ENCODE measurements at places on chromosomes 16 and 17.
A peak's percentile ranks its signal among the peaks of the same experiment; 100 is the strongest.

GRCh38 chr17:15260376-15261257 is 4.5 kb downstream of the PMP22 start:
- DNase-seq = peak; percentile 7

DNA sequence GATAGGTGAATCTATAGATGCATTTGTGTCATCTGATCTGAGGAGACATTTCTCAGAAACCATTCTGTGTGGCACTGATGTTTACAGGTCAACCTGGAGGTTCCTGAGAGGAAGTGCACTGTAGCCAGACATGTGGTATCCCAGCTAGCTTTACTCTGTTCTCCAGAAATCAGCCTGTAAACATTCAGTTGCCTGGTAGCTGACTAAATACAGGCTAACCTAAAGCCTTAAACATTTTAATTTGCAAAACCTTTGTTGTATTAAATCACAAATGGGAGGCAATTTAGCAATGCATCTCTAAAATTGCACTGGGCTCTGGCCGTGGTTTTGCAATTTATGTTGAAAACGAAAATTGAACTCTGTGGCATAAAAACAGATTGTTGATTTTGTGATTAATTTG is 207.6 kb downstream of the FTO start:
- DNase-seq = no peak

DNA sequence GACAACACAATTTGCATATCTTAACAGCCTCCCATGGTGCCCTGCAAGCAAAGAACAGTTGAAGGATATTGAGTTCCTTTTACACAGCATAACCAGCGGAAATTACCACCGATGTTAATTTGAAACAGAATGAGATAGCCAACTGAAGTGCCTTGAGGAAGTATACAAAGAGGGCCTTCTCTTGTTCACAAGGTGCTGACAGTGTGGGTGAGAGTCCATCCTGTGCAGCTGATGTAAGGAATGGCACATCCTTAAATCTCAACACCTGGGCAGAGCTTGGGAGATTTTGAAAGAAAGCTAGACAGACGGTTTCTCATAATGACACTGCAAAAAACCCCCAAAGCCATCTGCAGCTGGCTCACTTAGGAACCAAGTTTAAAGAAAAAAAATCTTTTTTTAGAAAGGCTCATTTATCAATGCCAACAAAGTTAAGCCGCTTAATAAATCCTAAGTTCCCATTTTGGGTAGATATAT is 818.6 kb downstream of the KCNJ2 start:
- DNase-seq = no peak

GRCh38 chr17:17182598-17183136 is 23.5 kb downstream of the PLD6 start:
- DNase-seq = no peak

- no peak for DNase-seq
Observed at GRCh38 chr17:52606098-52606497, 447.6 kb upstream of the CA10 start.

GRCh38 chr16:55815320-55815719 is 17.6 kb downstream of the CES1 start:
- DNase-seq = no peak

DNA sequence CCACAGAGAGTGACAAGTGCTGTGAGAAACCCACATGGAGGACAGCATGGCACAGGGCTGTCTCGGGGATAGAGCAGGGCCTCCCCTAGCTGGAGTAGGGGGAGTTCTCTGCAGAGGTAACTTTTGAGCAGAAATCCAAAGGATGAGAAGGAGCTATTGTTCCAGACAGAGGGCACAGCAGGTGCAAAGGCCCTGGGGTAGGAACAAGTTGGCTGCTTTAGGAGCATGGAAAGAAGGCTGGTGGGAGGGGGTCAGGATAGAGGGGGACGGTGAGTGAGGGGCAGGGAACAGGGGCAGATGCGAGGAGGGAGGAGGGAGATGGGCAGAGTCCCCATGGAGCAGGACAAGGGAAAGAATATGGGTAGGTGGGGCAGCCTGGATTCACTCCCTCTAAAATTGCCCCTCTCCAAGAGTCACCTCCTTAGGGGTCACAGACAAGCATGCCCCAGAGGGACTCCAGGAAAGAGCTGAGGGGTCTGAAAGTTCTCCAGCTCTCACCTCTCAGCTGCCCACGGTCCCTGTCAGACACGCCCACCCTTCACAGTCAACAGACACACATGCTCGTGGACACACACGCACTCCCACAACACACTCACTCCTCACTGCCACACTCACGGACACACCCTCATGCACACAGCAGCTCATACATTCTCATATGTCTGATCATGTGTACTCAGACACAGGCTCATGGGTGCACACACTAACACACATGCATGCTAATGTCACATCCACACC is 110.7 kb downstream of the LITAF start:
- no peak for DNase-seq

GRCh38 chr17:39071573-39071972 is 79.9 kb downstream of the PLXDC1 start:
- DNase-seq = no peak

- DNase-seq = no peak
Observed at GRCh38 chr17:67601897-67602296, 115.8 kb upstream of the NOL11 start.

DNA sequence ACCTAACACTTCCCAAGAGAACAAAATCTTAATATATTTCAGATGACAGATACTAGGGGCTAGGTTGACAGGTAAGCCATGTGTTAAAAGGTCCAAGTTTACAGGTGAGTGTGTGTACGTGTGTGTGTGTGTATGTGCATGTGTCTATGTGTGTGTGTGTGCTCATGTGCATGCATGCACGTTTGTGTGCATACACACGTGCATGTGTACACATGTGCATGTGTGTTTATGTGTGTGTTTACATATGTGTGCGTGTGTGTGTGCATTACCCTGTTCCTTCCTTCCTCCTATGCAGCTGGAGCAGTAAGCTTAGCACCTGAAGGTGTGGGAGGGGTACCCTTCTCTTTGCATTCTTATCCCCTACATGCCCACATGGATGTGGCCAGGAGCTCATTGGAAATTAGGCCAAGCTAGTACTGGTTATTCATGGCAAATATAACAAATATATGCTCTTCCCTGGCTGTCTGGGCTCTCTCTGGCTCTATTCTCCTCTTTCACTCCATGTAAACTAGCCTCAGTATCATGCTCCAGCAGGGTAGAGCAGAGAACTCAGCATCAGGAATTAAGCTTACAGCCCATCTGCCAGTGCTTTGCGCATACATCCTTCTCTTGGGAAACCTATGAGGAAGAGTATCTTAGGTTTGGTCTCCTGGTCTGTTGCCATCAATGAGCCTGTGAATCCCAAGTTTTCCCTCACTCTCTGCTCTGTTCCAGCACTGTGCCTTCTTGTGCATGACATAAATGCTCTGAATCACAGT is 258.0 kb upstream of the MYOCD start:
- no peak for DNase-seq

GRCh38 chr16:48479329-48479728 is 94.1 kb upstream of the SIAH1 start:
- DNase-seq = no peak

GRCh38 chr16:50197582-50197981 is 44.5 kb downstream of the TENT4B start:
- DNase-seq = no peak

DNA sequence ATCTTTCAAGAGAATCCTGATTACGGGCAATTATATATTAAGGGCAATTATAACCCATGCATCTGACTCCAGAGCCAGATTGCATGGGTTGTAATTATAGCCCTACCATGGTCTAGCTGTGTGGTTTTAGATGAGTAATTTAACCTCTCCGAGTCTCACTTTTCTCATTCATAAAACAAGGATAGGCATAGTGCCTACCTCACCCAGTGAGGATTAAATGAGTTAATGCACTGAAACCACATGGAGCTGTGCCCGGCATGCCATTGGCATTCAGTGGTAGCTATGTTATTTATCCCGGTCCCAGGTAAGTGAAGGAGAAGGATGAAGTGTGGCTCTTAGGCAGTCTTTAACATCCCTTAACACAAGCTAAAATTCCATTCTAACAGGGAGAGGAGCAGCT is 6.3 kb downstream of the SNX20 start:
- no peak for DNase-seq

DNA sequence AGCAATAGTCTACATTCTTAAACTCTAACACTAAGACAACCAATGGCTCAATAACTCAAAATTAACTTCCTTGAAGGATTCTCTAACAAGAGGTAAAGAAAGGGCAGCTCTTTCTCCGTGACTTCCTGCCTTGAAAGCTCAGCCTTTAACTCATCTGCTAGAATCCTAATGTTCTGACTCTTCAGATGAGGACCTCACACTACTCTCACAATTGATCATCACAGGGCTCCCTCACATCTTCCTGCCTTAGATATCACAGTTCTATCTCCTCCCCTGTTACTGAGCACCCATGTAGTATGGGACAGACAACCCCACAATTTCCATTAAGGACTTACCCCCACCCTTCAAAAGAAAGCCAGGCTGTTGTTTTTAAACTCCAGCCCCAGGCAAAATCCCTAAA is 33.5 kb downstream of the SMURF2 start:
- DNase-seq = no peak

DNA sequence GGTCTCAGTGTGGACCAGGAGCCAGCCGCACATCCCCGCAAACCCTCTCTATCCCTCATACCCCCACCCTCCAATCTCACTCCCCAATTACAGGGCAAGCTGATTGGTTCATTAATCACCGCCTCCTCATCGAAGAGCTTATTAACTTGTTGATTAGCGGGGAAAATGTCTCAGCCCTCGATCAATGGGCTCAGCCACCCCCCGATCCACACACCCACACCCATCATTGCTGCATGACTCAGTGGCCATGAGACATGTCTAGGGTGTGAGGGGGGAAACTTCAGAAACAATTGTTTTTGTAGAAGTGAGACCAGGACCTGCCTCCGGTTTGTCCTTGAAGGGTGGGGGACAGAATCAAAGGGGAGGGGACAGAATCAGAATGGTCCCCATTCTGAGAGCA is 2.5 kb upstream of the PYY start:
- no peak for DNase-seq

GRCh38 chr16:84121007-84121406 is 4.3 kb upstream of the MBTPS1 start:
- DNase-seq = no peak

GRCh38 chr16:55155815-55156214 is 168.2 kb upstream of the IRX6 start:
- DNase-seq = no peak

GRCh38 chr16:56795011-56795410 is 65.1 kb downstream of the NUP93 start:
- no peak for DNase-seq

DNA sequence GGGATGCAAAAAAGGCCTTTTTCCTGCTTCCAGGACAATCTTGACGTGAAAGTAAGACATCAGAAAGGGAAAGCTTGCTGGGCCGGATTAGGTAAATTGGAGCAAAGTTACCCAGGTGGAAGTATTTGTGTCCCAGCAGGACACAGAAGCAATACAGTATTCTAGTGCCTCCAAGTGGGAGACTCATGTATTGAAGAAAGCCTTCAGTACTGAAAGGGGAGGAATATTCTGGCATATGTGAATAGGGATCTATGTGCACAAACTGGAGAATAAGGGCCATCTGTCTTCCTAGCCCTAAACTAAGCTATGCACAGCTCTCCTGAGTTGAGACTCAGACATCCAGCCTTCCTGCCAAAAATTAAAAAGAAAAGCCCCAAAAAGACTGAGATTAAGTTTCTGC is 327.3 kb upstream of the CDH8 start:
- DNase-seq = no peak

DNA sequence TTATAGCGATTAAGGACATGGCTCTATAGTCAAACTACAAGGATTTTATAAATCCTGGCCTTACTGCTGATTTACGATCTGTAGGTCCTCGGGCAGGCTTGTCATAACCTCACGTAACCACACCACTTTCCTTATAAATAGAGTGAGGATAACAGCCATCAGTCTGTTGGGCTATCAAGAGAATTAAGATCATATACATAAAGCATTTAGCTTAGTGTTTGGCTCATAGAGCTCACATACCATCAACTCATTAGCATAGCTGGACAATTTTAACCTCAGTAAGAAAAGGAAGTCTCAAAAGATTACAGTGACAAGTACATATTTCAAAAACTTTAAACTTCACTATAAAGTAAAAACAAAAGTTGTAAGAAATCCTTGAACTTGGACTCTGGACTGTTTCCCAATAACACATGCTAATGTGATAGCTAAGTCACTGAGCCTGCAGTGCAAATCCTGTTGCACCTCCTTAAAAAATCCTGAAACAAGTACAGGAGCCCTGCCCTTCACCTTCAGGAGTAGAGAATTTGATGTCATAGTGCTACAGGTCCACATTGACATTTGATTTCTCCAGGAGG is 20.8 kb upstream of the CLEC3A start:
- no peak for DNase-seq

- DNase-seq = no peak
Observed at GRCh38 chr17:364766-365165, 12.2 kb upstream of the RPH3AL start.

- DNase-seq = no peak
Observed at GRCh38 chr17:8384801-8385378, 1.9 kb upstream of the RPL26 start.

GRCh38 chr17:55140809-55141208 is 124.0 kb upstream of the HLF start:
- no peak for DNase-seq

DNA sequence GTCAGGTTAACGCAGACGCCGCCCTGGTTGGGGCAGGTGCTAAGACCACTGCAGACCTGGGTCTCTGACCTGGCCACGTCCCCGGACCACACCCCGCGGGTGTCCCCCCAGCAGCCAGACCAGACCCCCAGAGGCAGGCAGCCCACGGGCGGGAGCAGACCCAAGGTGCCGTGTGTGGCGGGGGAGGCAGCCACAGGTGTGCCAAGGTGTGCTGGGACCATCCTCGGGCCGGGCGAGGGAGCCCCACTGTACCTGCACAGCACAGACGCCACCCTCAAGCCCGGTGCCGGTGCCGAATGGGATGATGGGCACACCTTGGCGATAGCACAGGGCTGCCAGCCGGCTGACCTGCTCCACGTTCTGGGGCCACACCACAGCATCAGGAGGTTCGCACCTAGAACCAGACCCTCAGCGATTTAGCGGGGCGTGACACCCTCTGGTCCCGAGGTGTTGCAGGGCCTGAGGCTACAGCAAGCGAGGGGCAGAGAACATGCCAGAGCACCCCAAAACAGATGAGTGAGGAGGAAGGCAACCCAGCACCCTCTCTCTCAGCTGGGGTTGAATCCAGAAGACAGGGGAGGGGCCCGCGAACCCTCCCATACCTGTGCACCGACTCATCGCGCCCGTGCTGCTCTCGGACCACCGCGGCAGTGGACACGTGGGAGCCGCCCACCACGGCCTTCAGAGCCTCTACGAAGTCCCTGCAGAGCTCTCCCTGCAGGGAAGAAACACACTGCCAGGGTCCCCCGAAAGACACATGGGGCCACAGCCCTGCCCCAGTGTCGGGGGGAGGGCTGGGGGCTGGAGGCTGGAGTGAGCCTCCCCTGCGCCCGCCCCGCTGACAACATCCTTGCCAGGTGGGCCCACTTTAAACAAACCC is 1.4 kb downstream of the LDHD start:
- no peak for DNase-seq
